OCI-M1 (cell line): ENCODE measurements at places on chromosomes 13 and 19.
A peak's percentile ranks its signal among the peaks of the same experiment; 100 is the strongest.

DNA sequence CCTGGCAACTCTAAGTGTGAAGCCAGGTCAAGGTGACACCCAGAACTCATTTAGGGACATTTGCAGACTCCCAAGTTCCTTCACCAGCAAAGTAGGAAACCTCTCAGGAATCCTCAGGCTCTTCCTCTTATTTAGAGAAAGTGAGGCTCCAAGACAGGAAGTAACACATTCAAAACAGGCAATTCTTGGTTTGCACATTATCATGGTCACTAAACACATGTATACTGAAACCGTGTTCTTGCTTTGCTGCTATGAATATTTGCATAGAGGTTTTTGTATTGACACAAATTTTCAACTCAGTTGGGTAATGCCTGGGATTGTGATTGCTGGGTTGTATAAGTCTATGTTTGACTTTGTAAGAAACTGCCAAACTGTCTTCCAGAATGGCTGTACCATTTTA, 13.2 kb upstream of the URI1 start:
- DNase-seq = no peak

GRCh38 chr19:29271341-29271740, 58.4 kb upstream of the UQCRFS1 start:
- no peak for DNase-seq

GRCh38 chr13:51275101-51275500, 52.9 kb downstream of the FAM124A start:
- DNase-seq = no peak

- peak; percentile 44 for DNase-seq
Measured at GRCh38 chr13:106083620-106084350, 451.7 kb downstream of the EFNB2 start.

GRCh38 chr13:44004878-44005277, 125.2 kb downstream of the LACC1 start:
- DNase-seq = no peak

DNA sequence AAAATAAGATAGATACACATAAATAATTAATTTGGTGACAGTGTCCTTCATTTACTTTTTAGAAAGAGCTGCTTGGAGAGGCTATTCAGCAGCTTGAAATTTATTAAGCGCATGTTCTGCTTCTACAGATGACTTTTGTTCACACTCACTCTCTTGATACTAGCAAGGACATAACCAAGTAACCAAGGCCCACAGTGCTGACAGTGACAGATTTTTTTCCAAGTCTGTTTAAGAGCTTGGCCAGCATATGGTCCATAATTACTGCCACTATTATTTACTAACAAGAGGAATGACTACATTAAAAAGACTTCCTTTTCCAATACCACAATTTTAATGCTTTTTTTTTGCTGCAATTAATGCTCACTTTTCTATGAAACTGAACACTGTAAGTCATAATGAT, 673.7 kb upstream of the MIR17HG start:
- DNase-seq = no peak
